ENCODE measurements at places on chromosomes 11 and 22.

- no peak for DNase-seq
Measured at GRCh38 chr11:82945682-82946081, 44.1 kb downstream of the DDIAS start.

DNA sequence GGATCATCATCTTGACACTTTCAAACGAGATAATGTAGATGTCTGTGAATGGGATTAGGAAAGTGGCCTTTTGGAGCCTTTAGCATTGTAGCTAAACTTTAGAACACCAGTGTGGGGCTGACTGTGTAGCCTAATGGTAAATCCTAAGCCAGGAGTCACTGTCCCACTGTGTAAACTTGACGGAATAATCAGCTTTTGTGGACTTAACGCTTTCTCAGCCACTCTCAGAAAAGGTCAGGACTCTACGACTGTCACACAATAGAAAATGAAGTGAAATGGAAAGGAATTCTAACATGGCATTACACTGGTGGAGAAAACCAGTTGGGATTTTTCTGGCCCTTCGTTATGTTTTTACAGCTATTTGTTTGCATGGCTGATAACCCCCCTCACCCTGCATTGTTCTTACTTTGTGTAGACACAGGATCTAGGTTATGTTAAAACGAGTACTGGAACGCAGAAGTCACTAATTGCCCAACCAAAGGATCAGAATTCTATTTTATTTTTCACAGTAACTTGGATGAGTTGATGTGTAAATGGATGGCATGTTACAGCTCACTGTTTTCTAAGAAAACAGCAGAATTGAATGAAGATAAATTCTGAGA is 22.0 kb upstream of the GRAMD1B start:
- no peak for DNase-seq

DNA sequence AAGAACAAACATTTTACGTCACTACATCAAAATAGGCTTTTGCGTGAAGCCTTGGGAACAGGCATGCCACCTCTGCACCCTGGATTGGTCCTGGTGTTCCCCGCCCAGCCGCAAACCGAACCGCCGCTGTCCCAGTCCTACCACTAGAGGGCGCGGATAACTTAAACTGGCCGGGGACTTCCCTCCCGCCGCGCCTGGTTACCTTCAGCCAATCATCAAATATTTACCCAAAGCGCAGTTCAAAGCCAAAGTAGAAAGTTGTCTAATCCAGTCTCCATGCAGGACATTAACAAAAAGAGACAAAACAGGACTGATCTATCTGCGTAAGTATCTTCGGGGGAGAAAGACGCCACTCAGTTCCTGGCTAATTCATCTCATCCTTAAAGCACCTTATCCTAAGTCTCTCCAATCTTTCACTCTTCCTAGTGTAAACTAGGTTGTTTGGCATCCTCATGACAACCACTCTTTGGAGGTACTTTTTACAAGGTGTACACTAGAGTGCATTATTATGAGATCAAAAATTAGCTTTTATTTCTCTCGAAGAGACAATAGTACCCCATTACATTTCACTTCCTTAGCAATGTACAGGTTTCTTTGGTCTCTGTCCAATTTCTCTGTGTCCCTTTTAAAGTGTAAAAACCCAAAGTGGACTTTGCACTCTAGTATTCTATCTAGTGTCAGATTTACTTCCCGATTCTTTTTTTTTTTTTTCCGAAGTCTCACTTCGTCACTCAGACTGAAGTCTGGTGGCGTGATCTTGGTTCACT is 3.9 kb upstream of the CRY2 start:
- DNase-seq: peak; percentile 88

- DNase-seq: no peak
Measured at GRCh38 chr11:87173185-87174039, 135.7 kb downstream of the TMEM135 start.

- no peak for DNase-seq
Measured at GRCh38 chr11:2270322-2271076, at the start of gene ASCL2. TSS of gene ASCL2 (minus strand) at chr11:2270588. CDS start at chr11:2270332, 256 bp downstream.
